Activated naive CD4-positive, alpha-beta T cell (primary cell): ENCODE measurements at places on chromosomes 7 and 10.

DNA sequence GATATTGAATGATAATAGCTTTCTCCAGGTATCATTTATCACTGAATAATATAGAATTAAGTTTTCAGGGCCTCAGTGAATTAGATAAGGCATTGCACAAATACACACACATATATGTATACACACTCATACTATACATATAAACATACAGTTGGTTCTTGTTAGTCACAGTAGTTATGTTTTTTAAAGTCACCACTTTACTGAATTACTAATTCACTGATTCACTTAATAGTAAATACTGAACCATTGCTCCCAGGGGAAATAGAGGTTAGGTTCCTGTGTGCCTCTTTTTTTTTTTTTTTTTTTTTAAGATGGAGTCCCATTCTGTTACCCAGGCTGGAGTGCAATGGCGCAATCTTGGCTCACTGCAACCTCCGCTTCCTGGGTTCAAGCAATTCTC, 33.6 kb downstream of the PRR15 start:
- DNase-seq, result no peak

GRCh38 chr7:151339651-151340382, 1.8 kb upstream of the NUB1 start:
- no peak for DNase-seq

- no peak for DNase-seq
These were observed 16.7 kb upstream of the LIPK start for GRCh38 chr10:88689366-88689765.

- DNase-seq, result no peak
These were observed 258.6 kb downstream of the CXCL12 start for GRCh38 chr10:44126291-44126717.

DNA sequence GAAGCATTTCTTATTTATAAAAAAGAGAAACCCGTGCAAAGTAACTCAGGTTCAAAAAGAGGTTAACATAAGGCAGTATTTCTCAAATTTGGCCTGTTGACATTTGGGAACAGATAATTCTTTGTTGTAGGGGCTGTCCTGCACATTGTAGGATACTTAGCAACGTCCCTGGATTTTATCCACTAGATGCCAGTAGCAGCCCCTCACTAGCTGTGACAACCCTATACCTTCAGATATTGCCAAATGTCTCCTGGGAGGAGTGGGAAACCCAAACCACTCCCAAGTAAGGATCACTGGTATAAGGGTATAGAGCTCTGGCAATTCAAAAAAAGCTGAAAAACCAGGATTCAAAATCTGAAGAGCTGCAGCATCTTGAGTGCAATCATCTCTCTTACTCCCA, 202.3 kb upstream of the PRKCQ start:
- DNase-seq, result no peak

GRCh38 chr7:150369748-150370501, 1.3 kb downstream of the REPIN1 start:
- DNase-seq, result no peak

- DNase-seq, result no peak
These were observed 1.5 kb downstream of the GSDME start for GRCh38 chr7:24755541-24756407.

- DNase-seq, result no peak
These were observed 60.4 kb downstream of the RNLS start for GRCh38 chr10:88522715-88523114.

- no peak for DNase-seq
These were observed 374.7 kb downstream of the TCERG1L start for GRCh38 chr10:130936851-130937250.

DNA sequence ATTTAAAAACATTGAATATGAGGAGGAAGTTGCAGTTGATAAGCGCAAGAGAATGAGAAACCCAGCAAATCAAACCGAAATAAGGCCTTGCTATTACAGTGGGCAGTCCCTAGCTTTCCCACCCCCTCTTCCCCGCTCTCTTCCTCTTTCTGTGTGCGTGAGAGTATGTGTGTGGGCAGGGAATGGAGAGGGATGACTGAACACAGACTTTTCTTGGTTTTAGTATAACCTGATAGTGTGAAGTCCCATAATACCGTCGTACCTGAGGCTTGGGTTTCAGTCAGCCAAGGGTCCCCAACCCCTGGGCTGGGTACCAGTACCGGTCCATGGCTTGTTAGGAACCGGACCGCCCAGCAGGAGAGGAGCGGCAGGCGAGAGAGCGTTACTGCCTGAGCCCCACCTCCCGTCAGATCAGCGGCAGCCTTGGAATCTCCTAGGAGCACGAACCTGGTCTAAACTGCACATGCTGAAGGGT, 255.3 kb downstream of the CELF2 start:
- no peak for DNase-seq

GRCh38 chr10:47371629-47372485, 12.2 kb downstream of the ZNF488 start:
- DNase-seq, result no peak

DNA sequence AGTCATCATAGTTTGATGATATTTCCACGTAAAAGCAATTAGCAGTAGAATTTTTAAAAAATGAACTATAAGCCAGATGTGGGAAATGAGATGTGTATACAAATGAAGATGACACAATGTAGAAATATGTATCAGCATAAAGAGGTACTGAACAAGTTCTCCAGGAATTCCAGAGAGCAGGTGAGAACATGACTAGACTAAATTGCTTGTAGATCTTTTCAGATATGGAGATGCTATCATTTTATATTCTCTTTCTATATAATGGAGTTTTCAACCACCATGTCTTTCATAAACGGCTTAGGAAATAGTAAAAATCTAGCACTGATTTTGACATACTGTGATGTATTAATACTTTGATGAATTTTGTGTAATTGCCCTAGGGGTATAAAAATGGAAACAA, 130.9 kb downstream of the SEMA3D start:
- DNase-seq, result no peak

- no peak for DNase-seq
These were observed 26.1 kb upstream of the MRC1 start for GRCh38 chr10:17782921-17783665.

DNA sequence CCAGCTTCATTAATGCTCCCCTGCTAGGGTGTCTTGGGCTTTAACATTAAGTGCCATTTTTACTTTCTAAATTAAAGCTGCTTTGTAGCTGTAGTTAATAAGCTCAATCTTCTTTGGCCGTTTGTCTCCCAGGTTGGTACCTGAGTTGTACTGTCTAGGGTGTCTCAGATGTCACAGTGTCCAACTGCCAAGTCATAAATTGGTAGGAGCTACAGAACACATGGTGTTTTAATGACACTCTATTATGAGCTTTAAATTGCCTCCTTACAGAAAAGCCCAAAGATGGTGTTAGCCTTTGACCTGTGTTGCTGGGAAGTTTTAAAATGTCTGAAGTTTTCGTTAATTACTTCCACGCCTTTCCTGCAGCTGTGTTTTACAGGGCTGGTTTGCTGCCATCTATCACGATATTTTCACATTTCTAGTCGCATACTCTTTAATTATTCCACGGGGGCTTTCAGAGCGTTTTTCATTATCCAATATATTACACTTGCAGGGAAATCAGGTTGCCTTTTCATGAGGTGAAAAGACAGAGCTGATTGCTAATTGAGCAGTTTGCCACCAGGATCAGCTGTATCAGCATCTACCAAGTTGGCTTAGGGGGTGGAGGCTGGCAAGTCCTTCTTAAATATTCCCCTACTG, 247.8 kb upstream of the PLPP4 start:
- no peak for DNase-seq
